NCI-H2107 (cell line): ENCODE measurements at places on chromosomes 5 and 9.

DNA sequence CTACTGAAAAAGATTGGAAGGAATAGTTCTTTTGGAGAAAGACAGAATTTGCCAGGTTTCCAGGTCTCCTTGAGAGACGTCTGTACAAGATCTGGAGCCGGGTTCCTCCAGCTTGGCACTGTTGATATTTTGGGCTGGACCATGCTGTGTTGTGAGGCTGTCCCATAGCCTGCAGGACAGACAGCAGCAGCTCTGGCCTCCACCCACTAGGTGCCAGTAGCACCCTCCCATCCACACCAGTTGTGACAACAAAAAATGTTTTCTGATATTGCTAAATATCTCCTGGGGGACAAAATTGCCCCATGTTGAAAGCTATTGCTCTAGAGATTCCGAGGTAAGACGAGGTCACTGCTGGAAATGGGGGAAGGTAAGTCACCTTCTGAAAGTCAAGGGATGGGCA is 287.7 kb upstream of the DAP start:
- DNase-seq: no peak

GRCh38 chr5:178306430-178307225 is 74.0 kb upstream of the PHYKPL start:
- DNase-seq: no peak

DNA sequence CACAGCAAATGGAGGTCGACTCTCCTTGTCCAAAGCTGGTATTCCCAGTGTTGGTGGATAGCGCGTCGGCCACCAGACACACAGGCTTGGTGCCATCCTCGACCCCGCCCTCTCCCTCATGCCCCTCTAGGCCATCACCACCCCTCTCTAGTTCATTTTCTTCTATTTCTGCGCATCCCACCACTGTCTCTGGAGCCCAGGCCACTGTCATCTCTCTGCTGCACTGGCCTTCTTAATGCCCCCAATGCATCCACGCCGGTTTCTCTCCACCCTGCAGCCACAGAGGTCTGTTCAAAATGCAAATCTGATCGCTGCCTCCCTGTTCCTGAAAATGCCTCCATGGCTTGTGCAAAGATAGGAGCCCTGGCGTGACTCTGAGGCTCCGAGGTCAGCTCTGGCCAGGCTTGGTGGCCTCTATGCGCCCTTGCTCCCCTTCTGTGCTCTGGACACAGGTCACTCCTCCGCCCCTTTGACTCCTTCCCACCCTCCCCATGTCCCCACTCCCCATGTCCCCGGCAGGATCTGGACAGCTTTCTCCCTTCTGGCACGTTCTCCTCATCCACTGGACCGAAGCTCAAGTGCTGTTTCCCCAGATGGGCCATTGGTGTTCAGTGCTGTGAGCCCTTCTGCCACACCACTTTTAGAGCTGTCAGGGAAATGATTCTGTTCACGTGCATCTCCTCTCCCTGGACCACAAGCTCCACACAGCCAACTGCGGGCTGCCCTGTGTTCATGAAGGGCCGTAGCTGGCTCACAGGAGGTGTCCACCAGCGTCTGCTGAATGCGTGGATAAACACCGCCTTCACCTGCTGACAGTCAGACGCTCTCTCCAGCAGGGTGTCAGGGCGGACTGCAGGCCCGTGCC is 59.5 kb upstream of the RNF130 start:
- DNase-seq: no peak

DNA sequence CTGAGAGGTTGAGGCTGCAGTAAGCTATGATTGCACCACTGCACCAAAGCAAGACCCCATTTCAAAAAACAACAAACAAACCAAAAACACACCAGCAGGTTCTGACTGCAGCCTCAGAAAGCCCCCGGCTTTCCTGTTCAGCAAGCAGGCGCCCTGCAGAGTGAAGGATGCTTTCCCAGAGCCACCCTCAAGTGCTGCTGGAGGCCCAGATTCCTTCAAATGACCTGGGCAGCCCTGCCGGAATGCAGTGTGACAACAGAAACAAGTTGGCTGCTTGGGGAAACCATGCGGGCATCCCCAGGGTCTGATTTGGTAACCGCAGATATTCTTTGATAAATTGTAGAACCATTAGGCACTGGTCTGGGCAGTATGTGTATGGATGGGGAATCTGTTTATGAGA is 35.7 kb upstream of the GNE start:
- no peak for DNase-seq

DNA sequence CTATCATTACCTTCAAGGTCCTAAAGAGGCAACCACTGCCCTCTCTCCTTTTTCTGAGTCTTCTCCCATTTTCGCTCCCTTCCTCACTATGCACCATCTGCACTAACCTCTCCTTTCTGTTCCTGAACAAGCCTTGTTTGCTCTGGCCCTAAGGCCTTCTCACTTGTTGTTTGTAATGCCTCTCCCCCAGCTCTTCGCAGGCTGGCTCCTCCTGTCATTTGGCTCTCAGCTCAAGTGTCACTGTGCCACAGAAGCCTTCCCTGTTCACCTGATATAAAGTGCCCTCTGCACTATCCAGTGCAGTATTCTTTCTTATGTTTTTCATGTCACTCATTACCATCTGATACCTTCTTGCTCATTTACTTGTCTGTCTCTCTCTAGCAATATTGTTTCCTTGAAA is 303.7 kb downstream of the KCNN2 start:
- no peak for DNase-seq

DNA sequence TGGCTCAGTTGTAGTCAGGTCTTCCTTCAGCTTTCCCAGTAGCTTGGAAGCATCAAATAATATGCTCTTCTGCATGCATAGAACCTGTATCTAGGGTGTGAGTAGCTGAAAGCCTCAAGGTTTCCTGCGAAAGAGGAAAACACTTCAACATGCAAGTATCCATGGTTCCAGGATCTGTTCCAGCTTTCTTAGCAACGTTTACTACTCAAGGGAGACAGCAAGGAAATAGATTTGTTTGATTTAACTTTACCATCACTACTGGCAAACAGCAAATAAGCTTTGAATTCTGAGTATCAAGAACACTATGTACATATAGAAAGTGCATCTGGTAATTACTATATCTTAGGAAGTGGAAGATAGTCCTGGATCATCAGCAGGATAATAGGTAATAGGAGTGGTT is 341.0 kb downstream of the PRR16 start:
- no peak for DNase-seq

DNA sequence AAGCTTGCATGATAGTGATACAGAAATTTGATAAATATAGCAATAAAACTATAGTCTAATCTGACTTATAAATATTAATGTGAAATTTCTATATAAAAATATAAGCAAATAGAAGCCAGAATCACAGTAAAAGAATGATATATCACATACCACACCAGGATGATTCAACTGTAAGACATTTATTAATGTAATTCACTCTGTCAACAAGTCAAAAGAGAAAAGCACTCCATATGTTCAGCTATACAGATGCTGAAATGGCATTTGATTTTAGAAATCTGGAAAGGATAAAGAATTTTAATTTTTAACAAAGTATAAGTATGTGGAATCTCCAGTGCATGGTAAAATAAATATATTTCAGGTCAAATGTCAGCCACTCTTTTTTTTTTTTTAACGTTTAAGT is 372.4 kb downstream of the KCNN2 start:
- DNase-seq: no peak

DNA sequence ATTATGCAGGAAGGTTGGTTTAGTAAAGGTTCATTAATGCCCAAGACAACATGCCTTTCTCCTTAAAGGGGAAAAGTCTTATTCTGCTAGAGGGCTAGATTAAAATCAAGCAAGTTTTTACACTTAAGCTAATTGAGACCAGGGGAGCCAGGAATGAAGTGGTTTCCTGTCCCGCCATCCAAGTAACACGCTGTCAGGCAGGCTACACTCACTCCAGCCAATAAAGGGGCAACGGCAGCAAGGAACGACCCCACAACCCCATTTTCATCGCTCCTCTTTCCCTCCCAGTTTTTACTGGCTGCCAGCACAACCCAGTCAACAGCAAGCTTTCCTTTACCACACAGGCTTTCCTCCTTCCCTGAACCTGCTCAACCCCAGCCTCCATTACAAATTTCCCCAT is 225.1 kb downstream of the DCP2 start:
- DNase-seq: no peak

DNA sequence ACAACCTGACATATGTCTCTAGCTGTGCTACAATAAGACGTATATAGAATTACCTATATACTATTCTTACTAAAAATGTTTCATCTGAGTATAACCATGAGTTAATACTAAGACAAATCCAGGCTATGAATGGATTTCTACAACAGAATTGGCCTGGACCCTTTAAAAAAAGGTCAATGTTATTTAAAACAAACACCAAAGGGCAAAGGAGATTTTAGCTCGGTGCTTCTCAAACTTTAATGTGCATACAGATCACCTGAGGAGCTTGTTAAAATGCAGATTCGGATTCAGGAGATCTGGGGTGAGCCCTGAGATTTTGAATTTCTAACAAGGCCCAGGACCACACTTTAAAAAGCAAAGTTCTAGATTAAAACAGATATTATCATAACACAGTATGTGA is 6.5 kb downstream of the TNFSF8 start:
- no peak for DNase-seq

DNA sequence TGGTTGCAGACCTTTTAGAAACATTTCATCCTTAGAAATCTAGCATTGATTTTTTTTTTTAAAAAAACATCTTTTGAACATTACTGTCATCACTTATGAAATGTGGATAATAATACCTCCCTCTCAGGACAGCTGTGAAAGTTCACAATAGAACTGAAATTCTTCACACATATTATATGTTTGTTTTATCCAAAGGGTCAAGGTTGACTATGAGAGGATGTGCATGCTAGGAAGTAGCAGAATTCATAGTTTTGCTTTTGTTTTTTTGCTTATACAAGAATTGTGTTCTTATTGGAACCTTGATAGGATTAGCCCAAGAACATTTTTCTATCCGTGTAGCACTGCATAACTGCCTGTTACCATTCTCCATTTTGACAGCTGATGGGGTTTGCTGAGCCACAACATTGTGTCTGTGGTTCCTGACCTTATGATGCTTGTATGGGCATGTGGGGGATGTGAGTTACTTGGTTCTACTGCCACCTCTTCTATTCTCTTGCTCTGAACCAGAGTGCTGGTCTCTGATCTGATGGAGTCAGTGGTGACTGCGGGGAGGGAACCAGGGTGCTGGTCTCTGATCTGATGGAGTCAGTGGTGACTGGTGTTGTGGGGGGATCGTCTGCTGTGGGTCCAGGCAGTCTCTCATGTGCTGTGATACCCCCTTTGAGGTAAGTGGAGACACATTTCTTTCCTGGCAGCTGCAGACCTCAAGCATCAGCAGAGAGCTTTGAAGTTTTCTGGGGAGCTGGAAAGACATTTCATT is 27.1 kb upstream of the ACTBL2 start:
- DNase-seq: no peak

GRCh38 chr9:126545106-126545505 is 68.6 kb upstream of the LMX1B start:
- DNase-seq: no peak

DNA sequence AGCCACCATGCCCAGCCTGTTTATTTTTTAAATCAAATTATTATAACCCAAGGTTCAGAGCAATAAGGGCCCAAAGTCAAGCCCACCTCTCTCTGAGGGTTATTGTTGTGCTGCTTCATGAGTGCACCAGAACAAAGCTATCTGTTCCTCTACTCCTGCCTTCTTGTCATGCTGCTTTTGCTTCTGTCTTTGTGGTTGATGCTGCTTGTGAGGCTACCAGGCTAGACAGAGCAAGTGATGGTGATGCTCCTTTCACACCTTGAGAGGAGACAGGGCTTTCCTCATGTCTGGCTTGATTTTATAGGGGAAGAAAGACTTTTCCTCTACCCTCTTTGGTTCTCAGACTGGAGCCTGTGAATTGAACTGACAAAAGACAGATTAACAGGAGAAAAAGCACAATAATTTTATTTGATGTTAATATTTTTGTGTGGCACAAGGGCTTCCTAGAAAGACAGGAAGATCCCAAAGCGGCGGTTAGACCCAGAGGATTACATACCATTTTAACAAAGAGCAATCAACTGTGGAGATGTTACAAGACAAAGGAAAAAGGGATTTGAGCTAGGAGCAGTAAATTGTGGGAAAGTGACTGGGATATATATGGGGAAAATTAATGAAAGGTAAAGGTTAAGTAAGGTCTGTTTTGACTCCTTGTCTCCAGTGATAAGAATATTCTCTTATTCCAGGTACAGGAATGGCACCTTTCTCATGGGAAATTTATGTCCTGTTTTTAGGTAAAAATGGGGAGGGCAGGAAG is 4.4 kb upstream of the CD180 start:
- DNase-seq: no peak

DNA sequence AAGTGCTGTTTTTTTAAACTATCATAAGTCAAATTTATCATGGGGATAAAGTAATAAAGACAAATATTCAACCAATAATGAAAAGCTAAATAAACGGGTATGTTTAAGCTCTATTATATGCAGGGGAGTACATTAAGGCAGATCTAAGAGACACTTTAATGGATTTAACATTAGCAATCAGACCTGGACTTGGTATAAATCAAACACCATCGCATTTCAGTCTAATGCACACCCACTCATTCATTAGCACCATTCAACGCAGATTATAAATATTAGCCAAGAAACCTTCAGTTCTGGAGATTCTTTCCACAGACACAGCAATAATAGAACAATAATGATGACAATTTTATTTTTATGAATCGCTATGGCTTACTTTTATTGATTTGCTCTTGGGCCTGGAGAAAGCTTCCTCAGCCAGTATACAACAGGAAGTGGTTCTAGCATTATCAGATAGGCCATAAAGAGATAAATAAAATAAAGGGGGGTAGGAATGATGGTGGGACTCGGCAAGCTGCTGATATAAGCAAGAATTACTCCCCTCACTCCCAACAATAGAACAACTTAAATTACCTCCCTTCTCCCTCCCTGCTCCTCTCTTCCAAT is 172.2 kb downstream of the PSAT1 start:
- DNase-seq: no peak

- no peak for DNase-seq
These were observed 253.0 kb downstream of the HINT1 start for GRCh38 chr5:130912088-130912487.

- DNase-seq: no peak
These were observed 176.2 kb downstream of the DMRTA1 start for GRCh38 chr9:22622815-22623214.

DNA sequence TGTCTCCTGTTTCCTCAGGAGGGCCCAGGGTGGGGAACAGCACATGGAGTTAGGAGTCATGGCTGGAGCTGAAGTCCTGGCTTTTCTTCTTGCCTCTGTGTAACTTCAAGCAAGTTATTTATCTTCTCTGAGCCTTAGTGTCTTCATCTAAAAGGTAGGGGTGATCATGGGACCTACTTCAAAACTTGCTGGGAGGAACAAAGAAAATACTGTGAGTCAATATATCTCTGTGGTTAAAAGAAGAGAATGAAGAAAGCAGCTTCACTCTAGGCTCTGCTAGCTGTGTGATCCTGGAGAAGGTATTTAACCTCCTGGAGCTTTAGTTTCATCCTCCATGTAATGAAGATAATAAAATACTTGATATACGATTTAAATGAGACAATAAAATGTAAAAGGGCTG is 26.5 kb downstream of the AFAP1L1 start:
- no peak for DNase-seq

GRCh38 chr5:108543486-108543885 is 161.6 kb upstream of the FBXL17 start:
- no peak for DNase-seq
